ENCODE measurements at places on chromosomes 1 and 21. TPM values are rescaled to one million over a fixed set of nuclear protein-coding genes. Genes with fewer than 3 reads are reported as not detected.
A peak's percentile ranks its signal among the peaks of the same experiment; 100 is the strongest.

- peak; percentile 93 for DNase-seq
Measured at GRCh38 chr1:201946224-201946908, at the start of gene LMOD1. Gene LMOD1, minus strand, starts transcription at chr1:201946548. Its CDS starts 208 bp downstream, at chr1:201946340.

DNA sequence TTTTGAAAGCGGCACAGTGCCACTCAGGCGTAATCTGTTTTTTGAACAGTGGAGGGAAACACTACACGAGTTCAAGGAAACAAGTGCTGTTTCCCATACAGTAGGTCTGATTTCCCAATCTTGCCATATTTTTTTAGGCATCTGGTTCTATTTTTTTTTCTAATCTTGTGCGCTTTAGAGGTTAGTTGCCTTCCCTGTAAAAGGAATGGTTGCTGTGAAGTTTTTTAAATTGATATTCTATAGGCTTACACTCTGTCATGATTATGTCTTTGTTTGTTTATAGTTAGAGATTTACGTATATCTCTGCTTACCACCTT, 1.2 kb downstream of the NASP start:
- DNase-seq, result no peak

- DNase-seq, result no peak
Measured at GRCh38 chr1:37031429-37031828, 2.9 kb downstream of the GRIK3 start.

GRCh38 chr1:221706876-221707582, 34.9 kb downstream of the DUSP10 start:
- no peak for DNase-seq

GRCh38 chr1:182348961-182349747, 42.4 kb downstream of the GLUL start:
- peak; percentile 31 for DNase-seq

DNA sequence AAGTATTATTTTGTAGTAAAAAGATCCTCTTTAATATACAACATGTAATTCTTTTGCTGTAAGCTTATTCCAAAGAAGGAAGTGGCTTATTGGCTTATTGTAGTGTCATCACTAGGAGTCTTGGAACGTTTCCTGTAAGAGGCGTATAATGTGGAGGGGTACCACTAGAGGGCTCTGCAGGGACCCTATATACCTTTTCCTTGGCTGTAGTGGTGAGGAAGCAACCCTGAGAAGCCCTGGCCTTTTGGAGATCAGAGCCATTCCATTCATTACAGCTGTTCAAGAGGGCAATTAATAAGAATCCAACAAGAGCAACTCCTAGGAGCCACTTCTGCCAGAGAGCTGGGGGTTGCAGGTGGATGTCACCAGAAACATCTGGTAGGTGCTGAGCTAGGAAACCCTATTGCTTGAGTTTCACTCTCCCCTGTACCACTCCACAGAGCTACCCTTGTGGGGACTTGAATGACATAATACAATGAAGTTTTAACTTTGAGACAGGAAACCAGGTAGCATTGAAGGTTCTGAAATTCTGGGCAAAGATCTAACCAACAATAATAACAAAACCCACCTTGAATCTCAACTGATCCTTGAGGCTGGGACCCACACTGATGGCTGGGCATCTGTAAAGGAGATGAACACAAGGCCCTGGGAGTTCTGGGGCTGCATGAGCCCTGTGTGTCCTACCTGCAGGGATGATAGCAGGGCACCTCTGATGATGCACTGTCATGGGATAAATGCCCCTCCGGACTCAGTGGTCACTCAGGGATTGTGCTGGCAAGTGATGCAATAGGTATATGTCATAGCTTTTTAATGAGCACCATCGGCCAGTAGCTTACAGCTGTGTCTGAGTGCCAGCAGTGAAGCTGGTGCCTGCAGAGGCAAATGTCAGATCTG, 160.2 kb upstream of the COA6 start:
- DNase-seq, result no peak

DNA sequence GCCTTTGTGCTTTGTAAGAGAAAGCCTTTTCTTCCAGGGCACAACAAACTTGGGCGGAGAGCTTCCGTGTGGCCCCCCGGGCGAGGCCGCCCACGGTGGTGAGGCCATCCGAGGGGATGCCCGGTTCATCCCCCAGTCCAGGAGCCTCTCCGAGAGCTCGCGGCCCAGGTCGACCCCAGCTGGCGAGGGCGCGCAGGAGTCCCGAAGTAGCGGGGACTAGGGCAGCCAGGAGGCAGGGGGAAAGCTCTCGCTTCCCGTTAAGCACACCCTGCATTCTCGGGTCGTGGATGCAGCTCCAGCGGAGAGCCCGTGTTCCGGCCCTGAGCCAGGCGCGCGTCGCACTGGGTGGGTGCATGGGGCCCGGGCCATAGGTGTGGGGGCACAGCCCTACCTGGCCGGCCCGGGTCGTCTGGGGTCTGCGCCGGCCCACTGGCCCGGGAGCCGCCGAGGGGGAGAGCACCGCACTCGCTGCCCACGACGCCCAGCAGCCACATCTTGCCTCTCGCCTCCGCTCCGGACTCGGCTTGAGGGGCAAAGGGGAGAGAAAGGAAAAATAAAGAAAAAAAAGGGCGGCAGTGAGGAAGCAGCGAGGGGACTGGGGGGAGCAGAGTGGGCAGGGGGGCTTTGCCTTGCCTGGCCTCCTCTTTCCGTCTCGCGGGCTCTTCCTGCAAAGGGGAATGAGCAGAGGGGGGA, 1.8 kb downstream of the RNF220 start:
- DNase-seq, result no peak

DNA sequence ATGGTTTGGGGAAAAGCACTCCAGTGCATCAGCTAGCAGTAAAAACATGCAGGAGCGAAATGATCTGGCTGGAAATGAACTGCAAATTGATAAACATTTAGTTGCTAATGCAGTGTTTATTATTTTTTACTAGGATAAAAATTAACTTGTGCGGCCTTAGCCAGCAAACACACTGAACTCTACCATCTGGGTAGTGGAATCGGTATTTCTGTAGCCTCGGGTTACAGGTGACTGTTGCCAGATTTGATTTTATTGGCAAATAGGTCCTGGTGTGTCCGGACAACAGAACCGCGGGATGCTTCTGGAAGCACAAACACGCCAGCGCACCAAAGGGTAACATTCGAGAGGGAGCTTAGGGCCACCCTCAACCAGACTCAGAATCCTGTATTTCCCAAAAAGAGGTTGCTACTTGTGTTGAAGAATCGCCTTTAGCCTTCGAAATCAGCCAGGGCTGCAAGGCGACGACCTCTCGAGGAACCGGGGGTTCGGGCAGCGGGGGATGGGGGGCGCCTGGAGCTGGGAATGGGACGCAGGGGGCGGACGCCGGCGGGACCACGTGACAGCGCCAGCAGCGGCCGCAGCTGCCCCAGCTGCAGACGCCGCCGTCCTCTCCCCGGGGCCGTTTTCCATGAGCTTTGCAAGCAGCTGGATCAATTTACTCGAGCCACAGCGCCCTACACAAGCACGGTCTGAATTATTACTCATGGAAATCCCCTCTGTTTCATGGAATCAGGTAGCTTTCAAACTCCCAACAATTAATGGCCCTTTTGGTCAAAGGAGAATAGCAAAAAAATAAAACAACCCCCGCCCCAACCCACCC, 158.8 kb downstream of the TOMM20 start:
- peak; percentile 79 for DNase-seq

Gene TRPM2
- 2.7 TPM for total RNA-seq

Data from ovary (tissue), 10 donors.